ENCODE measurements at places on chromosomes 11 and 22. TPM values are rescaled to one million over a fixed set of nuclear protein-coding genes. Genes with fewer than 3 reads are reported as not detected.
A peak's percentile ranks its signal among the peaks of the same experiment; 100 is the strongest.

ALG8 gene
- 48.8 TPM for total RNA-seq

GRCh38 chr11:10359171-10359570, 54.3 kb downstream of the ADM start:
- no peak overlapping the region for H3K4me3 ChIP-seq
- H3K36me3 ChIP-seq: no peaks in the 10 kb centered on the region
- no peak overlapping the region for H3K27ac ChIP-seq
- H3K4me1 ChIP-seq: peaks cover 2% of the 10 kb centered on the region
- DNase-seq: no peak

DNA sequence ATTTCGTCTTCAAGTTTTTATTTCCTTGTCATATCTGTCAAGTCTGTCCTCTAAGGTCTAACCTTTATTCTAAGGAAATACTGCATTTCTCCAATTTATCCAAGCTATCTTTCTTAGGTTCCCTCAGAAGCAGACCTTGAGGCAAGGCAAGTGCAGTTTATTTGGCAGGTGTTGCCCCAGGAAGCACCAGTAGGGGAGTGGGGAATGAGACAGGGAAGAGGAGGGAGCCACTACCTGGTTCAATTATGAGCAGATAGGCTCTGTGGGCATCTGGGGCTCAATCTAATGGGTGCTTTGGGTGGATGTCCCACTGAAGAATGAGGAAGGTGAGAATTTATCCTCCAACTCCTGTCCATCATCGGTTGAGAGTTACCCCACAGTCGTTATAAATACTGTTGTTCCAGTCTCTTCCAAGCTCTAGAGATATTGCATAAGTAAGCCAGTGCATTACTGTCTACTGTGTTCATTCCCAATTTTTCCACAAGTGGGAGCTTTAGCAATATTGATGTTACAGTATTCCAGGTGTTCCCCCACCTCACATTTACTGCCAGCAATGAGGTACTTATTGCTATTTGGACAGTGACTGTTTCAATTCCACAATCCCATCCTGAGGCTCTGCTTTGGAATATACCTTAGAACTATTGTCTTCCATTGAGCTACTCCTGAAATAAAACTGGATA, 154.9 kb upstream of the CEP126 start:
- H3K4me1 ChIP-seq: no peaks in the 10 kb centered on the region
- no peaks in the 10 kb centered on the region for H3K36me3 ChIP-seq
- H3K4me3 ChIP-seq: no peak overlapping the region
- no peak overlapping the region for H3K27ac ChIP-seq

- no peaks in the 10 kb centered on the region for H3K4me1 ChIP-seq
- DNase-seq: no peak
- H3K4me3 ChIP-seq: no peak overlapping the region
- no peaks in the 10 kb centered on the region for H3K36me3 ChIP-seq
Observed at GRCh38 chr11:70007796-70008195, 70.3 kb upstream of the ANO1 start.

DNA sequence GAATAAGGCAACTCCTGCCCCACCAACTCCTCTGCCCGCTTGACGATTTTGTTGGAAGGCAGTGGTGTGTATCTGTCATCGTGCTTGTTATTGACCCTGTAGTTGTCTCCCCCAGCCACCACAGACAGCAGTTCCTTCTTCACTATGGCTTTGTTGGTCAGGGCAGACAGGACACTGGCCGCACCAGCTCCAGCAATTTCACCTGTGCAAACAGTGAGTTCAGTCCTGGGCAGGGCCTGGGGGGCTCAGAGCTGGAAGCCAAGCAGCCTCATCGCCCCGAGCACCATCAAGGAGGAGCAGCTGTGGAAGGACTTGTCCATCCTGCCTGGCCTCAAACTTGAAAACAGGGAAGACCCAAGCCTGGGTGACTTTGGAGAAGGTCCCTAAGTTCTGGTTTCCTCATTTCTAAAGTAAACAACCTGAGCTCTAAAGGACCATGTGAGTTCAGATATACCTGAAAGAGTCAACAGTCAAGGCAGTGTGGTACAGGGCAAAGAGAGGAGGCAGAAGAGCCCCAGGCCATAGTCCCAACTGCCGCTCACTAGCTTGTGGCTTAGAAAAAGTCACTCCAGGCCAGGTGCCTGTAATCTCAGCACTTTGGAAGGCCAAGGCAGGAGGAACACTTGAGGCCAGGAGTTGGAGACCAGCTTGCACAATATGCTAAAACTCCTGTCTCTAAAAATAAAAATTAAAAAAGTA, 4.6 kb downstream of the PLAAT2 start:
- H3K27me3 ChIP-seq: no peaks in the 10 kb centered on the region
- H3K4me1 ChIP-seq: peaks cover 42% of the 10 kb centered on the region
- no peaks in the 10 kb centered on the region for H3K36me3 ChIP-seq
- no peak overlapping the region for H3K4me3 ChIP-seq
- H3K27ac ChIP-seq: no peak overlapping the region
- DNase-seq: no peak

DNA sequence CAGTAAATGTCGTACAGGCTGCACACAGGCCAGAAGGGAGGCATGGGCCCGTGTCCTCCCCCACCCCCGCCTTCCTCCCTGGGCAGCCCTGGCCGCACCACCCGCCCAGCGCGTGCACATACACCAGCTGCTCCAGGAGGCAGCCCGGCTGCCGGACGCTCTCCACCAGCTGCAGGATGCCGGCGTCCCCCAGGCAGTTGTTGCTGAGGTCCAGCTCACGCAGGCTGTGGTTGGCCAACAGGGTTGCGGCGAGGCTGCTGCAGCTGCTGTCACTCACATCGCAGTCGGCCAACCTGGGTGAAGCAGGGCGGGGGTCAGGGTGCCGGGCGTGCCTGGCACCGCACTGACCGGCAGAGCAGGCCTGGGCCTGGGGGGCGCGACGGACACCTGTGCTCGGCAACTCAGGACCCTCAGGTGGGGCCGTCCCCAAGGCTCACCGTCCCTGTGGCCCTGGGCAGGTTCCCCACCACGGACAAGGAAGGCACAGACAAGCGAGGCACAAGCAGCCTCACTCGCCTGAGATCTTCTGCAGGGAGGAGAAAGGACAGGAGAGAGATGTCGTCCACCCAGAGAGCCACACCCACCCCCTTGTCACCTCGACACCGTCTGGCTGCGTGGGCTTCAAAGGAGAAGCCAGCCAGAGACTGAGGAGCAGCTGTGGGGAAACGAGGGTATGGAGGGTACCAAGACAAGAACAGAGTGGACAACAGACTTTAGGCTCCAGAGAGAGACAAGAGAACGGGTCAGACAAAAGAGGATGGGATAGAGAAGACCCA, 12.1 kb downstream of the RNH1 start:
- H3K36me3 ChIP-seq: peaks cover 25% of the 10 kb centered on the region
- no peak overlapping the region for H3K4me3 ChIP-seq
- no peaks in the 10 kb centered on the region for H3K27me3 ChIP-seq
- H3K27ac ChIP-seq: no peak overlapping the region

DNA sequence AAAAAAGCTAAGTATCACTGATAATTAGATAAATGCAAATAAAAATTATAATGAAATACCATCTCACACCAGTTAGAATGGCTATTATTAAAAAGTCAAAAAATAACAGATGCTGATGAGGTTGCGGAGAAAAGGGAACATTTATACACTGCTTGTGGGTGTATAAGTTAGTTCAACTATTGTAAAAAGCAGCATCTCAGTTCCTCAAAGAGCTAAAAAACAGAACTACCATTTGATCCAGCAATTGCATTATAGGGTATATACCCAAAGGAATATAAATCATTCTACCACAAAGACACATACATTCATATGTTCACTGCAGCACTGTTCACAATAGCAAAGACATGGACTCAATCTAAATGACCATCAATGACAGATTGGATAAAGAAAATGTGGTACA, 120.3 kb upstream of the ZBED5 start:
- no peak overlapping the region for H3K27ac ChIP-seq
- DNase-seq: no peak
- H3K36me3 ChIP-seq: peaks cover 2% of the 10 kb centered on the region
- H3K27me3 ChIP-seq: peaks cover 4% of the 10 kb centered on the region
- H3K4me1 ChIP-seq: no peaks in the 10 kb centered on the region

- H3K4me3 ChIP-seq: peak overlapping the region; percentile 22
- no peak overlapping the region for H3K27ac ChIP-seq
- H3K27me3 ChIP-seq: peaks cover 6% of the 10 kb centered on the region
- DNase-seq: peak; percentile 80
Observed at GRCh38 chr11:67071420-67072284, 15.0 kb downstream of the RHOD start.

All from activated naive CD8-positive, alpha-beta T cell treated with anti-CD3 and anti-CD28 coated beads for 36 hours (primary cell).